Activated naive CD8-positive, alpha-beta T cell treated with anti-CD3 and anti-CD28 coated beads for 36 hours (primary cell): ENCODE measurements at places on chromosomes 12 and 14. TPM values are rescaled to one million over a fixed set of nuclear protein-coding genes. Genes with fewer than 3 reads are reported as not detected.

DNA sequence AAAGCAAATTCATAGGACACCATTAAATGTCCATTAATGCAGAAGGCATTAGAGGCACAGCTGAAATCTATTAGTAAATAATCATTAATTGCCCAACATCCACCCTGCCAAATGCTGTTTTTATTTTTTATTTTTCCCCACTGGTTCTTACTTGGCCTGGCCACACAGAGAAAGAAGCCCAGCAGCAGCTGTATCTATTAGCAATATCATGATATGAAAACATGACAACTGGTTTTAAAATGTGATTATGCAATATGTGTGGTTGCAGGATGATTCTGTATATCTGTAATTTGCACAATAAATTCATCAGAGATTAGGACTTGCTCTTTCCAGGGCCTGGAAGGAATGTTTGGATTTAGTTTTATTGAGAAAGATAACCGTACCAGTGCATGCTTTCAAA is 44.9 kb downstream of the SIX6 start:
- H3K4me3 ChIP-seq = no peak overlapping the region
- H3K36me3 ChIP-seq = no peaks in the 10 kb centered on the region
- H3K27me3 ChIP-seq = peaks cover 40% of the 10 kb centered on the region
- DNase-seq = no peak
- H3K27ac ChIP-seq = no peak overlapping the region
- H3K4me1 ChIP-seq = no peaks in the 10 kb centered on the region

DNA sequence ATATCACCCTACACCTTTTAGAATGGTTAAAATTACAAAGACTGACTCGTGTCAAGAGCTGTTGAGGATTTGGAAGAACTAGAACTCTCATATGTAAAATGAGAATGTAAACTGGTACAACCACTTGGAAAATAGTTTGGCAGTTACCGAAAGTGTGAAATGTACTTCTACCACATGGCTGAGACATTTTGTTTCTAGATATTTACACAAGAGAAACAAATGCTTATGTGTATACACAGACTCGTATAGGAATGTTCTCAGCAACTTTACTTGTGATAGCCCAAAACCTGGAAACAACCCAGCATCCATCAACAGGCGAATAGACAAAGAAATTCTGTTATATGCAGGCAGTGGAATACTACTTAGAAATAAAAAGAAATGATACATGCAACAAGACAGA is 103.0 kb downstream of the BRMS1L start:
- H3K36me3 ChIP-seq = no peaks in the 10 kb centered on the region
- H3K27ac ChIP-seq = no peak overlapping the region
- peaks cover 30% of the 10 kb centered on the region for H3K4me1 ChIP-seq
- H3K4me3 ChIP-seq = no peak overlapping the region
- DNase-seq = no peak
- H3K27me3 ChIP-seq = no peaks in the 10 kb centered on the region

GRCh38 chr14:98168211-98168985 is 1103.6 kb downstream of the BCL11B start:
- H3K27ac ChIP-seq = peak overlapping the region; percentile 88
- H3K4me1 ChIP-seq = peaks cover 79% of the 10 kb centered on the region
- peaks cover 29% of the 10 kb centered on the region for H3K36me3 ChIP-seq
- H3K4me3 ChIP-seq = peak overlapping the region; percentile 42
- no peak for DNase-seq
- H3K27me3 ChIP-seq = no peaks in the 10 kb centered on the region

- peak overlapping the region; percentile 99 for H3K27ac ChIP-seq
- no peak for DNase-seq
- peaks cover 57% of the 10 kb centered on the region for H3K4me1 ChIP-seq
- H3K36me3 ChIP-seq = peaks cover 37% of the 10 kb centered on the region
These were observed 3.1 kb downstream of the SINHCAF start for GRCh38 chr12:31322801-31323207.

GRCh38 chr14:77791225-77791600 is 8.7 kb upstream of the ADCK1 start:
- H3K27ac ChIP-seq = no peak overlapping the region
- H3K27me3 ChIP-seq = peaks cover 28% of the 10 kb centered on the region
- no peaks in the 10 kb centered on the region for H3K36me3 ChIP-seq
- H3K4me3 ChIP-seq = no peak overlapping the region

- H3K27ac ChIP-seq = no peak overlapping the region
- peaks cover 9% of the 10 kb centered on the region for H3K36me3 ChIP-seq
- H3K4me1 ChIP-seq = peaks cover 29% of the 10 kb centered on the region
- no peak overlapping the region for H3K4me3 ChIP-seq
- DNase-seq = no peak
These were observed 2.6 kb upstream of the TRMT61A start for GRCh38 chr14:103526247-103526913.

DNA sequence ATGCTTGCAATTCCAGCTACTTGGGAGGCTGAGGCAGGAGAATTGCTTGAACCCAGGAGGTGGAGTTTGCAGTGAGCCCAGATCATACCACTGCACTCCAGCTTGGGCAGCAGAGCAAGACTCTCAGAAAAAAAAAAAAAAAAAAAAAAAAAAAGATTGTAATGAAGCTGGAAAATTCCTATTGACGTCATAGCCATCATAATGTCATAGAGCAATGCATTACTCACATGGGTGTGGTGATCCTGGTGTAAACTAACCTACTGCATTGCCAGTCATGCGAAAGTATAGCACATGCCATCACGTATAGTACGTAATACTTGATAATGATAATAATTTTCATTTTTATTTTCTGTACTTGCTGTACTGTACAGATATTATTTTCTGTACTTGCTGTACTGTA is 42.7 kb upstream of the NID2 start:
- DNase-seq = no peak
- no peaks in the 10 kb centered on the region for H3K4me1 ChIP-seq
- H3K36me3 ChIP-seq = no peaks in the 10 kb centered on the region

GRCh38 chr12:116365114-116365513 is 87.6 kb upstream of the MED13L start:
- no peak for DNase-seq
- H3K4me3 ChIP-seq = no peak overlapping the region
- H3K27ac ChIP-seq = no peak overlapping the region
- H3K27me3 ChIP-seq = no peaks in the 10 kb centered on the region

GRCh38 chr14:37202265-37202664 is 4.5 kb downstream of the MIPOL1 start:
- H3K27me3 ChIP-seq = peaks cover 17% of the 10 kb centered on the region
- no peak overlapping the region for H3K4me3 ChIP-seq
- peaks cover 12% of the 10 kb centered on the region for H3K4me1 ChIP-seq
- peaks cover 2% of the 10 kb centered on the region for H3K36me3 ChIP-seq
- H3K27ac ChIP-seq = no peak overlapping the region
- no peak for DNase-seq

GRCh38 chr12:5560265-5560664 is 128.4 kb downstream of the NTF3 start:
- no peak for DNase-seq
- no peaks in the 10 kb centered on the region for H3K27me3 ChIP-seq
- H3K4me3 ChIP-seq = no peak overlapping the region
- no peak overlapping the region for H3K27ac ChIP-seq
- no peaks in the 10 kb centered on the region for H3K36me3 ChIP-seq

DNA sequence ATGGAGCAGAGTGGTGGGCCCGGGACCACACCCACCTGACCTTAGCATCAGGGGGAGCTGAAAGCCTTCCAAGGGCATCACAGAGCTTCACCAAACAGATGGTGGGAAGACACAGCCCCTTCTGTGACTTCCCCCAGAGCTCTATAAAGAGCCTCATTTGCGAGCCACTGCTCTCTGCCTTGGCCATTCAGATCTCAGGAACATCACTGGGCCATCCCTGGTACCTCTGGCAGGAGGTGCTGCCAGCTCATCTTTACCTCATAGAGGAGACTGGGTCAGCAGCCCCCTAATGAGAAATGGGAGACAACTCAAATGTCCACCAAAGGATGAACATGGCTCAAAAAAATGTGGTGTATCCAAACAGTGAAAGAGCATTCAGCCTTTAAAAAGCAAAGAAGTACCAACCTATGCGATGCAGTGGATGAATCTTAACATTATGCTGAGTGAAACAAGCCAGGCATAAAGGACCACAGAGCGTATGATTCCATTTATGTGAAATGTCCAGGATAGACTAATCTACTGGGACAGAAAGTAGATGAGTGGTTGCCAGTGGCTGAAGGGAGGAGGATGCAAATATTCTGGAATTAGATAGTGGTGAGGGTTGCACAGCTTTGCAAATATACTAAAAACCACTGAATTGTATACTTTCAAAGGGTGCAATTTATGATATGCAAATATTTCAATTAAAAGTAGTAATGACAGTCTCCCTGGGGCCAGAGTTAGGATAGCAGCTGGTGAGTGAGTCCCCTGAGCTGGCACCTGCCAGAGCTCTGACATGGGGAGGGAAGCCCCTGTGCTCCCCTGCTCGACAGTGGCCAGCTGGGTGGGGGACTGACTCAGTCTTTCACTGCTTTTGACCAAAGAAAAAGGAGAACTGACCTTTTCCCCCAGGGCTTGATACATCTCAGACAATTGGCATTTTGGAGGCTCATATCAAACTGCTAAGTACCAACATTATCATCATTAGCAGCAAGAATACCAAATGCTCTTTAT is 116.6 kb downstream of the GCH1 start:
- no peak overlapping the region for H3K4me3 ChIP-seq
- peaks cover 3% of the 10 kb centered on the region for H3K36me3 ChIP-seq
- peaks cover 11% of the 10 kb centered on the region for H3K4me1 ChIP-seq
- no peak for DNase-seq
- H3K27me3 ChIP-seq = no peaks in the 10 kb centered on the region

DNA sequence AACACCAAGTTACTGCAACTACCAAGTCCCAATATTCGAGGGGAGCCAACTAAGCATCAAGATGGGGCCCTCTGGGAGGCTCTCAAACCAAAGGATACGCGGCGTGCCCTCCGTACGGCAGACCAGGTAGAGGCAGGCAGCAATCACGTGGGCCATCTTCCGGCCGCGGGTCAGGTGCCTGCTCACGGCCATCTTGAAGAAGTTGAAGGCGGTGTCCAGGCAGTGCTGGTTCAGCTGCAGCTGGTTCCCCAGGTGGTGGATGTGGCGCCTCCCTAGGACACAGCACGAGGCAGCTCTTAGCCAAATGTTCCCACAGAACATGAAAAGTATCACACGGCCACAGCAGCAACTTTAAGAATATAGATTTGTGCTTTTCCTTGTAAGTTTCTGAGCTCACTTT is 24.3 kb downstream of the BTBD6 start:
- H3K27ac ChIP-seq = no peak overlapping the region
- no peak overlapping the region for H3K4me3 ChIP-seq
- no peaks in the 10 kb centered on the region for H3K27me3 ChIP-seq

DNA sequence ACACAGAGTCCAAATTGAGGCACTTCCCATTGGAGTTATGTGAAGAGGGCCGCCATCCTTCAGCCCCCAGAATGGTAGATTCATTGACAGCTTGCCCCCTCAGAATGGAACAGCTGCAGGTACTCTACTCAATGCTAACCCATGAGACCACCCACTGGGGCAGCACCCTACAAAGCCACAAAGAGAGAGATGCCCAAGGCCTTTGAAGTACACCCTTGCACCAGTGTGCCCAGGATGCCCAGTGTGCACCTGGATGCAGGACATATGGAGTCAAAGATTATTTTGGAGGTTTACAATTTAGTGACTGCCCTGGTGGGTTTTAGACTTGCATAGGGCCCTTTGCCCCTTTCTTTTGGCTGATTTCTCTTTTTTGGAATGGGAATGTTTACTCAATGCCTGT is 933.9 kb downstream of the SLC16A7 start:
- no peak for DNase-seq
- H3K27me3 ChIP-seq = no peaks in the 10 kb centered on the region
- no peaks in the 10 kb centered on the region for H3K36me3 ChIP-seq
- no peaks in the 10 kb centered on the region for H3K4me1 ChIP-seq
- H3K4me3 ChIP-seq = no peak overlapping the region

GRCh38 chr14:93532541-93532940 is 101.8 kb downstream of the UNC79 start:
- no peak overlapping the region for H3K4me3 ChIP-seq
- no peaks in the 10 kb centered on the region for H3K36me3 ChIP-seq
- H3K4me1 ChIP-seq = no peaks in the 10 kb centered on the region
- no peak for DNase-seq
- H3K27ac ChIP-seq = no peak overlapping the region
- H3K27me3 ChIP-seq = peaks cover 29% of the 10 kb centered on the region

DNA sequence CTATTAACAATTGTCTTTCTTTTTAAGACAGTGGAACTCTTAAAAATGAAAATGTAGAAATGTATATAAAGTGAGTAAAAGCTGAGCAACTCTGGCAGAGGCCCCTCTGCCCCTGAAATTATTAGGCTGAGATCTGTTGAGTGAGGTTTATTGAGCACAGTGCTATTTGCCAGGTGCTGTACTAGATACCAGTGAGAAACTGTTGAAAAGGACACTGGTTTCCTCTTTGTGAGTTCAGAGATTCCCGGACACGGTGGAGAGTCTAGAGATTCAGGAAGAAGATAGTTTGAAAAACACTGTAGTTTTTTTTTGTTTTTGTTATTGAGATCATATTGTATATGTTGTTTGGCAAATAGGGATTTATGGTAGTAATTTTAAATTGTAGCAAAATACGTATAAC is 11.2 kb downstream of the ACVR1B start:
- no peak overlapping the region for H3K4me3 ChIP-seq
- no peak overlapping the region for H3K27ac ChIP-seq
- H3K36me3 ChIP-seq = peaks cover 20% of the 10 kb centered on the region
- H3K27me3 ChIP-seq = no peaks in the 10 kb centered on the region
- H3K4me1 ChIP-seq = peaks cover 28% of the 10 kb centered on the region
- DNase-seq = no peak

DNA sequence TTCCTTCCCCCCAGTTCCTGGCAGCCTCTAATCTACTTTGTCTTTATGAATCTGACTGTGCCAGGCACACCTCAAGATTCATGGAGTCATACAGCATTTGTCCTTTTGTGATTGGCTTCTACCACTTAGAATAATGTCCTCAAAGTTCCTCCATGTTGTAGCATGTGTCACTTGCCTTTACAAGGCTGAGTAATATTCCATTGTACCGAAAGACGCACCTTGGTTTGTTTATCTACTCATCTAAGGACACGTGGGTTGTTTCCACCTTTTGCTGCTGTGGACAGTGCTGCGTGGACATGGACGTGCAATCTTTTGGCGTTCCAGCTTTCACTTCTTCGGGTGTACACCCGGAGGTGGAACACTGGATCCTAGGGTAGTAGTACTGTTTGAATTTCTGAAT is 33.5 kb downstream of the ANAPC7 start:
- no peak overlapping the region for H3K27ac ChIP-seq
- no peak overlapping the region for H3K4me3 ChIP-seq
- H3K27me3 ChIP-seq = no peaks in the 10 kb centered on the region
- no peak for DNase-seq
- no peaks in the 10 kb centered on the region for H3K4me1 ChIP-seq

DNA sequence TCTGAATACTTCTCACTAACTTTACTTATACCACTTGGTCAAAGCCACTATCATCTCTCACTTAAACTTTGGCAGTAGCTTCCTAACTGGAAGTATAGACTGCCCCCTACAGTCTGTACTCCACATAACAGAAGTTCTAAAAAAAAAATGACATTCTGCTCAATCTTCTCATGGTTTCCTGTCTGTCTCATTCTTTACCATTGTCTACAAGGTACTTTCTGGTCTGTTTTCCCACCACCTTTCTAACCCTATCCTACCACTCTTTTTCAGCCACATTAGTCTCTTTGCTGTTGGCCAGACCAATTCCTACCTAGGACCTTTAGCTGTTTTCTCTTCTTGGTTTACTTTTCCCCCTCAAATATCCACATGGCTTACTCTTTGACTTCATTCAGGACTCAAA is 14.7 kb downstream of the CPSF6 start:
- H3K4me1 ChIP-seq = peaks cover 42% of the 10 kb centered on the region
- peak overlapping the region; percentile 25 for H3K27ac ChIP-seq
- H3K4me3 ChIP-seq = no peak overlapping the region

The LRRC10 gene
- total RNA-seq = not detected

The SDR9C7 gene
- not detected for total RNA-seq

The CLEC4C gene
- total RNA-seq = not detected

The HOMEZ gene
- 12.7 TPM for total RNA-seq

The CLEC4D gene
- not detected for total RNA-seq

The GLI1 gene
- total RNA-seq = 0.56 TPM

The DGKA gene
- 236 TPM for total RNA-seq

The RNF34 gene
- 63.9 TPM for total RNA-seq

The STON2 gene
- 0.37 TPM for total RNA-seq
